ENCODE measurements at places on chromosomes 7 and 10.

DNA sequence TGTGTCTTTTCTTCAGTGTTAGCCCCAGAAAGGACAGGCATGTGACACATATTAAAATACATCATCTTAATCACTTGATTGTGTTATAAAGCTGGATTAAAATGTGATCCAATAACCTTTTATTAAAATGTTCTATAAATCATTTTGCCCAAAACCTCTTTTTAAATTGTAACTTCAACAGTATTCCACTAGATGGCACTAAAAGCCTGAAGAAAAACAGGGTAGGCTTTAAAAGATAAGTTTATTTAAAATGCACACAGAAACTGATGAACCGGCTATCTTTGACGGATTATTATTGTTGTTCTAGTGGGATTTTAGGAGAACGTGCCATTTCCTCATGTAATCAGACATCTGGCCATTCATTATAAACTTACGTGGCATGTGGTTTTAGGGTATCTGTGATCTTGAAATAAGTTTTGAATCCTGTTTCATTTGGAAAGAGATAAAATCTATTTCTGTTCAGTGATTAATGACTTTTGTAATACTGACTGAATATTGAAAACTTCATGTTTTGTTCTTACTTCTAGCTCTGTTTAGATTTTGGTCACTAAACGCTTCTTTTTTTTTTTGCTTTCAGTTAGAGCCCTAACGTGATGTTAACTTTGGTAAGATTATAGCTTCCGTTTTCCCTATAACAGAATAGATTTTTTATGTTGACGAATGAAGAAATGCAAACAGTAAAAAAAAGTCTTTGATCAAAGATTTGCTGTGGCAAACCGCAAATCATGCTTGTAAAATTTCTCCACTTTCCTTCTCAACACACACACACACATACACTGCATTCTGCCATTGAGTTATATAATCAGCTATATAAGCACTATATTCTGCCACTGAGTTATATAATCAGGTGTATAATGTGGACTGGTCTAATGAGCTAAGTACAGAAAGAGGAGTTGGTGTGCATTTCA lies 13.6 kb downstream of the VPS50 start:
- no peak for DNase-seq

- no peak for DNase-seq
Observed at GRCh38 chr7:87231258-87231657, 11.7 kb upstream of the TMEM243 start.

- DNase-seq = no peak
Observed at GRCh38 chr7:65744406-65744805, 128.5 kb upstream of the VKORC1L1 start.

DNA sequence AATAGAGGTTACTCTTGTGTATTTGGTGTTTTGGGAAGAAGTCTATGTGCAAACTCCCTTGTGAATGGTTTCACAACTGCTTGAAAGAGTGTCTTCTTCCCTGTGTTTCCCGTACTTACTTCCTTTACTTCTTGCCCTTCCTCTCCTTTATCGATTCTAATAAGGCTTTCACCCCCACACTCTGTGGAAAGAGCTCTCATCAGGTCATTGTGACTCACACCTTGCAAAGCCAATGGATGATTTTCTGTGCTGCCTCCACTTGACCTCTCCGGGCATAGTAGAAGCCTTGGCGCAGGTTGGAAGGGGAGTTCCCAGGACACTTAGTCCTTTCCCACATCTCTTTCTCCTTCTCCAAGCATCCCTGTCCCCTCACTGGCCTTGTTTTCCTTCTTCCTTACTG lies 6.2 kb upstream of the TSPAN15 start:
- no peak for DNase-seq

DNA sequence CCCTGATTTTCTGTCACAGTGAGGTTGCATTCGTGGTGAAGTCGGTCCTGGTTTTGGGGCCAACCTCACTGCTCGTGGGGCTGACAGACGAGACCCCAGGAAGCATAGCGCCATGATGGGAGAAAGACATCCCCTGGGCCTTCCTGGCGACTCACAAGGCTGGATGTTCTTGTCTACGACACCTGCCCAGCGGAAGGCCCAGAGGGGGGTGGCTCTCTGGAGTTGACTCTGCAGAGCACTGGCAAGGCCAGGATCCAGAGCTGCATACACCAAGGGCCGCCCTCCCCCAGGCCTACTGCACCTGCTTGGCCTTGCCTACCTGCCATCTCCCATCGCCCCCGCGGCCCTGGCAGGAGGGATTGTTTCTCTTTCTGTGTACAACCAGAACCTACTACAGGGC lies 608.9 kb downstream of the PTPRN2 start:
- no peak for DNase-seq

DNA sequence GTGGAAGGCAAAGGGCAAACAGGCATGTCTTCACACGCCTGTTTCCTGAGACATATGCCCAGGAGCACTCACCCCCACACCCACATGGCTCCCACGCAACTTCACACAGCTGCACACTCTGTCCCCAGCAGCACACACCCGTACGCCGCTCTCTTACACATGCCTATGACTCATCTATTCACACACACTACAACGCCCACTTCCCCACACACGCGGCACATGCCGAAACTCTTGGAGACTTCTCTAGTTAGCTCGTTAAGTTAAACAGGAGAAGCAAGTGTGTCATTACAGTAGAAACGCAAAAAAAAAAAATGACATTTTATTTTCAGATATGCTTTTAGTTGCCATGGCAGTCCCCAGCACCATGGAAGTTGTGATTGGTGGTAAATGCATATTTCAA lies 6.7 kb downstream of the CALN1 start:
- no peak for DNase-seq

GRCh38 chr7:14855033-14855794 lies 47.3 kb downstream of the DGKB start:
- no peak for DNase-seq

DNA sequence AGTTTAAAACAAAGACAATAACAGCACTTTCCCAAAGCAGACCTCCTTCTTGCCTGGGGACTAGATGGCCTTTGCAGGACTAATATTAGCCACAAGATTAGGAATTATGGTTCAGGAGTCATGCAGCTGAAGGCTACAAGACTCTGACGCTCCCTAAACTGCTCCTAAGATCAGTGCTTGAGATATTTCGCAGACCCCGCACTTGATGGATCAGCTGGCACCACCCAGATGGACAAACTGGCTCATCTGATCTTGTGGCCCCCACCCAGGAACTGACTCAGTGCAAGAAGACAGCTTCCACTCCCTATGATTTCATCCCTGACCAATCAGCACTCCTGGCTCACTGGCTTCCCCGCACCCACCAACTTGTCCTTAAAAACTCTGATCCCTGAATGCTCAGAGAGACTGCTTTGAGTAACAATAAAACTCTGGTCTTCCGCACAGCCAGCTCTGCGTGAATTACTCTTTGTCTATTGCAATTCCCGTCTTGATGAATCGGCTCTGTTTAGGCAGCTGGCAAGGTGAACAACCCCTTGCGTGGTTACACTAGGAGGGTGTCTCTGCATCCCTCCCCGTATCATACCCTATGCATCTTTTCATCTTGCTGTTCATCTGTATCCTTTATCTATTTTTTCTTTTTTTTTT lies 26.9 kb upstream of the NRBF2 start:
- no peak for DNase-seq

DNA sequence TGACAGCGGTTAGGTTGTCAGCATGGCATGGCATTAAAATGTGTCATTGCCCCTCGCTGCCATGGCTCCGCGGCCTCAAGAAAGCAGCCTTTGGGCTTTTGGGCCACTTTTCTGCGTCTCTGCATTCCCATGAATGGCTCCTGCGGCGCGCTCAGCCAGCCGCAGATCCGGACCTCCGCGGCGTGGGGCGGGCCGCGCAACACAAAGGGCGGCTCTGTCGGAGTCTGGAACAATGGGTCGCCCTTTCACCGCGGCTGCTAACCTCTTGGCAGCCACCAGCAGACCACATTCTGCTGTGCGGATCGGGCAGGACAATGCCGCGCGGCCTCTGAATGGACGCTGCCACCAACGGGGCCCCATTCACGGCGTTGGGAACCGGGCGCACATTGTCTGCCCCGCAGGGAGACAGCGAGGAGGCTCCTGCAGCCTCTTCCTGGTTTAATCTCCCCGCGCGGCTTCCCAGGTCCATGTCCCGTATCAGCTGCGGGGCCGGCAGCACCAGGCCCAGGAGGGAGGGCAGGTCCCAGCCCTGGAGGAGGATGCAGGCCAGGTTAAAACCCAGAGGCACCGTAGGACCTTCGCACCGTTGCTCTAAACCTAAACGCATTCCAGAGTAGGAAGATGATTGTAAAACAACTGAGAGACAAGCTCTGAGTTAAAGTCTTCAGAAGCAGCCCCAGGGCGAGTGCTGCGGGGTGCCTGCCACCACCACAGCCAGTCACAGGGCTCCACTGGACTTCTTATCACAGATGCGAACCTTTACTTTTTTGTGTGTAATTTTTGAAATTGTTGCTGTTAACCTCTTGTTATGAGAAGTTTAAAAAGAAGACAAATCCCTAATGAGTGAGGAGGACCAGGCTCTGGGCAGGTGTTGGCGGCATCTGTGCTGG lies 71.6 kb downstream of the NKX6-2 start:
- DNase-seq = peak; percentile 88

All from chondrocyte (in vitro differentiated cells).